ENCODE measurements at places on chromosomes 2 and 18.

DNA sequence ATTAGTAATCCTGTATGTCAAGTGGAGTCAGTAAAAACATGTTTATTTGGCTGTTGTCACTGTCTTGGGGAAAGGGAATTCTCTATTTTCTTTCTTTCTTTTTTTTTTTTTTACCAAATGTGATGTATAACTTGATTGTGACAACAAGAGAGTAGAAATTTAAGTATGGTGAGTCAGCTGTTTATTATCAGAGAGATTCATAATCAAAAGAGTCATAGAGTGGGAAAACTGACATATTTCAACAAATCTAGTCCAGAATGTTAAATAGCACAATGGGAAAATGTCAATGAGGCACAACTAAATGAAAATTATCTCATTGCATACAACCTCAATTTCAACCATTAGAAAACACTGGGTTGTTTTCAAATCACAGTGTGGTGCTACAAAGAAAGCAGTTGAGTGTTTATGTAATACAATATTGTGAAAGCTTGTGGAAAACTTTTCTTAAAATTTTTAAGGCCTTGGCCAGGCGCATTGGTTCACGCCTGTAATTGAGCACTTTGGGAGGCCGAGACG, 111.9 kb upstream of the DTNA start:
- no peak for DNase-seq

DNA sequence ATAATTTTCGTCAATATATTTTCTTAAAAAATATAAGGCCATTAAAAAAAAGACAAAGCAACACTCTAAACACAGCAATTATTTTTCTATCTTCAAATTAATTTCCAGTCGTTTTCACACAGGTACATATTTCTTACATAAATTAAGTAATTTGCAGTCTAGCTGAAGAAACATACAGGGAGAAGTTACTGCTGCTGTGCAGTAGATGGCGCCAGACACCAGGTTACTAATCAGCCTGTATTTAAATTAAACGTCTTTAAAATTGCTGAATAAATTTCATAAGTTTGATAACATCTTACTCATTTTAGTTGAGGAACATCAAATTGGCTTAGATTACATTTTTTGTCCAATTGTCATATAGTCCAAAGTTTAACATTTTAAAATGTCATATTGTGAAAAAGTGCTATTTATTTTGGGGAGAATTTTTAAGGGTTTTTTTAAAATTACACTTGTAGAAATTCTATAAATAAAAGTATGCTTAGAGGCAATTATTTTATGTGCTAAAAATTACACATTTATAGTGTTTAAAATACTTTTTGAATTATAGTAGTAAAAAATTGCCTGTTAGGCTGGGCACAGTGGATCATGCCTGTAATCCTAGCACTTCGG, 88.4 kb downstream of the PMAIP1 start:
- peak; percentile 28 for DNase-seq

- no peak for DNase-seq
These were observed 86.3 kb upstream of the NPAS2 start for GRCh38 chr2:100733391-100734187.

DNA sequence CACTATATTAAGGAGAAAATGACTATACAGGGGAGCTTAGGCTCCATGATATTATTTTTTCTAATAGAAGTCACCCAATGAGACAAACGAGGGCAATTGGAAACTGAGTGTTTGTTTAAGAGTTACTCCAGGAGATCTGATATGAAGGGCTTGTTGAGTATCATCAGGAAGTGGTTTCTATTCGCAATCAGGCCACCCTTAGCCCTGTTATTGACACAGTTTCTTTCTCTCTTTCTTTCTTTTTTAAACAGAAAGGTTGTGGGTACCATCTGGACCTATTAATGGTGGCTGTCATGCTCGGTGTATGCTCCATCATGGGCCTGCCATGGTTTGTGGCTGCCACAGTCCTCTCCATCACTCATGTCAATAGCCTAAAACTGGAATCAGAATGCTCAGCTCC, 117.3 kb downstream of the DPP4 start:
- no peak for DNase-seq

- no peak for DNase-seq
These were observed 83.5 kb downstream of the IRS1 start for GRCh38 chr2:226716126-226716525.

GRCh38 chr18:48190994-48191393, 218.2 kb downstream of the ZBTB7C start:
- peak; percentile 48 for DNase-seq

DNA sequence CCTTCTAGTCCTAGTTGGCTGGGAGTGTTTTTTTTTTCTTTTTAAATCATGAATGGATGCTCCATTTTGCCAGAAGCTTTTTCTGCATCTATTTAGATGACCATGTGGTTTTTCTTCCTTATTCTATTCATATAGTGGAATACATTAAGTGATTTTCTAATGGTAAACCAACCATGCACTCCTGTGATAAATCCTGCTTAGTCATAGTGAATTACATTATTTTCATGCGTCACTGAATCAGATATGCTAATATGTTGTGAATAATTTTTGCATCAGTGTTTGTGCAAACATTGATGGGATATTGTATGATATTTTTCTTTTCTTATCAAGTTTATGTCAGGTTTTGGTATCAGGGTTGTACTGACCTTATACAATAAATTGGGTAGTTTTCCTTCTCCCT, 229.3 kb upstream of the REV1 start:
- DNase-seq: no peak

DNA sequence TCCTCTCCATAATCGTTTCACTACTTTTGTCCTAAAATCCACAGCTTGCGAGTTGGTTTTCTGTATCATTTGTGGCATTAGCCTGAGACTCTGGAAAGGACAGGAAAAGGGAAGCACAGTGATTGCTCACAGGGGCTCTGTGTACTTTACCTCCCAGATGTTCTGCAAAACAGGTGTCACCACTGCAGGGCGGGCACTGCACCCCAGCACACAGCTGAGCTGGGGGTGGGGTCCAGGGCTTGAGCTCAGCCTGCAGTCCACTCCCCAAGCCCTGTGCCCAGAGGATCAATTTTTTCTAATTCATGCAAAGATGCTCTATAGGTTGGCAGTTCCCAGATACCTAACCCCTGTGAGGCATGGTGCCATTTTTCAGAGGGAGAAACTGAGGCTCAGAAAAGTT, 119.4 kb upstream of the GLI2 start:
- DNase-seq: no peak

GRCh38 chr2:199228887-199229819, 228.6 kb downstream of the SATB2 start:
- DNase-seq: no peak

DNA sequence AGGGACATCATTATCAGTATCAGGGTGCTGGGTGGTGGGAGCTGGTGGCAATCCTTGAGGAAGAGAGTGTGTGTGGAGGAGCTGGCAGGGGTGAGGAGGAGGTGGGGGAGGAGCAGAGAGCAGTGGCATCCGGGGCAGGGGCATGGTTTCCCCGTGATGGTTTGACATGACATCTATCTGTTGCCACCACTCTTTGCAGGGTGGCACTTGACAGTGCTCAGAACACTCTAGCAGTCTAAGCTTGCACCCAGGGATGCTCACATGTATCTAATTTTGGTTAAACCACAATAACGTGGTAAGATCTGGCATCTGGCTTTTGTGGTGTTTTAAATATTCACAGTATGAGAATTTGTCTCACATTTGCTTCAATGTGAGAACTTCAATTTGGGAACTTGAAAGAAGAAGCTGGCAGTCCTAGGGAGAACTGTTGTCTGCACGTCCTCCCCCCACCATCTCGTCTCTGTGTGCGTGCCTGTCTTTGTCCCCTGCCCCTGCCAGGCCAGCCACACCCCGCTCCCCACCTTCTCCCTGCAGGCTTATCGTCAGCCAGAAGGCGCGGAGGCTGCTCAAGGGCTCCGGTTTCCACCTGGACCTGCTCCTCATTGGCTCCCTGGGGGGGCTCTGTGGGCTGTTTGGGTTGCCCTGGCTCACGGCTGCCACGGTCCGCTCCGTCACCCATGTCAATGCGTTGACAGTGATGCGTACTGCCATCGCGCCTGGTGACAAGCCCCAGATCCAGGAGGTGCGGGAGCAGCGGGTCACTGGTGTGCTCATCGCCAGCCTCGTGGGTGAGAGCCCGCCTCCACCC, 11.7 kb downstream of the SLC4A3 start:
- DNase-seq: no peak

GRCh38 chr2:175312137-175312536, 130.6 kb upstream of the ATP5MC3 start:
- no peak for DNase-seq

DNA sequence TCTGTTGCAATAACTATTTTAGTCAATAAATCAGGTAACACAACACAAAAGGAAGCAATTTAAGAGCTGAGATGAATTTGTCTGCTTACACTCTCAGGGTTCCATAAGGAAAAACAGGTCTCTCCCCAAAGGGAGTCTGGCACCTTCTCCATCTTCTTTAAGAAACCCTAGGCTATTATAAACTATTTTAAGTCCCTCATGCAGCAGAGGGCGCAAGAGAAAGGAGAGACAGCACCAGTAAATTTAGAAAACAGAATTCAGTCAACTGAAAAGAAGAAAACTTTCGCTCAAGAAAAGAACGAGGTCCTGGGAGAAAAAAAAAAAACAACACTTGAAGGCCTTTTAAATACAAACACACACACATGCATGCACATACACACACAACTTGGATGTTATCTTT, 19.1 kb downstream of the SULT1C4 start:
- DNase-seq: no peak

- no peak for DNase-seq
These were observed 116.5 kb upstream of the NEDD4L start for GRCh38 chr18:57927511-57927910.

GRCh38 chr2:119463990-119464389, 32.3 kb downstream of the TMEM37 start:
- DNase-seq: no peak

GRCh38 chr18:51133580-51134160, 63.8 kb downstream of the MEX3C start:
- DNase-seq: no peak

GRCh38 chr2:196376984-196377877, 205.9 kb upstream of the STK17B start:
- no peak for DNase-seq

DNA sequence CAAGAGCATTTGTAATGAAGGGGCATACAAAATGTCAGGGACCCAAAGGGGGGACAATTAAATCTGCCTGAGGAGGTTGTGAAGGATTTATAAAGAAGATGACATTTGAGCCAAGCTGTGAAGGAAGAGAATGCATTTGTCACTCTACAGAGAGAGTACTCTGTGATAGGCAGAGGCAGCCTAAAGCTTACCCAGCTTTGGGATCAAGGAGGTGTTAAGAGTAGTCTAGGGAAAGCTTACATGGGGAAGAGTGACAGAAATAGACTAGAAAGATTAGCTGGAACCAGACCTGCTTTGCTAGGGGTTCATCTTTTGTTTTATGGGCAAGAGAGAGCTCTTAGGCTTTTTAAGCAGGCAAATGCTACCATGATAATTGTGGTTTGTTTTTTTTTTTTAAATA, 169.1 kb upstream of the CYP26B1 start:
- DNase-seq: no peak

DNA sequence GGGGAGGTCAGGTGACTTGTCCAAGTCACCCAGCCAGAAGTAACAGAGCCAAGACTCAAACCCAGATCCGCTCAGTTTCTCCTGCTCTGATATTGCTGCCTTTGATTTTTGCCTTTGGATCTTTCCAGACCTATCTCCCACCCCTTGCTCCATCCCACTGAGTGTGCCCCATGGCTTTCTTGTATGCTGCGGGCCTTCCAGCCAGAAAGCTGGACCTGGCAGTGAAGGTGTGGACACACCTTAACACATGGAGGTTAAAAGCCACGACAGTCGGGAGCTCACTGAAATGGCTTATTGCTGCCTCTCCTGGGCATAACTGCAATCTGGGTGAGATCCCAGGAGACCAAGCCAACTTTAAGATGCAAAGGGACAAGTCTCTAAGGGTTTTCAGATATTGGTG, 86.7 kb downstream of the LONRF2 start:
- DNase-seq: no peak

- DNase-seq: no peak
These were observed 393.5 kb downstream of the ERBB4 start for GRCh38 chr2:212145121-212145520.

- DNase-seq: no peak
These were observed 116.3 kb downstream of the SEPTIN10 start for GRCh38 chr2:109497463-109497862.

GRCh38 chr2:182744490-182744889, 28.4 kb downstream of the DNAJC10 start:
- no peak for DNase-seq

GRCh38 chr2:216149741-216150140, 40.6 kb downstream of the XRCC5 start:
- no peak for DNase-seq

DNA sequence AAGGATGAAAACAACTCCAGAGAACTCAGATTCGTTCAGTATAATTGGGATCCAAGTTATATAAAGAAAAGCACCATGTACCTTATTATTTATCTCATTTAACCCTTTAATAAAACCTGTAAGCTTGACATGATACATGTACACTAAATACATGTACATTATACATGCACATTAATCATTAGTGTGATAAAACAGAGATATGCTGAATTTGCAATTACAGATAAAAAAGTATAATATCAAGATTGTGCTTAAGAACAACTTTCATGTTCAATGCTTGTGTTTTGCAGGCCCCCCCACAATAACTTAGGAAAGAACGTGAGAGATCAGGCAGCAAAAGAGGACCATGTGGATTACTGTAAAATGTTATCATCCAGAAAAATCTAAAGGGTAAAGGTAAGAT, 385.4 kb upstream of the GYPC start:
- no peak for DNase-seq

GRCh38 chr2:238586931-238587775, 160.4 kb downstream of the ASB1 start:
- DNase-seq: peak; percentile 12

- DNase-seq: no peak
These were observed 206.3 kb downstream of the LTBP1 start for GRCh38 chr2:33153008-33153407.

- DNase-seq: no peak
These were observed 7.4 kb upstream of the MOB1A start for GRCh38 chr2:74186038-74186437.

DNA sequence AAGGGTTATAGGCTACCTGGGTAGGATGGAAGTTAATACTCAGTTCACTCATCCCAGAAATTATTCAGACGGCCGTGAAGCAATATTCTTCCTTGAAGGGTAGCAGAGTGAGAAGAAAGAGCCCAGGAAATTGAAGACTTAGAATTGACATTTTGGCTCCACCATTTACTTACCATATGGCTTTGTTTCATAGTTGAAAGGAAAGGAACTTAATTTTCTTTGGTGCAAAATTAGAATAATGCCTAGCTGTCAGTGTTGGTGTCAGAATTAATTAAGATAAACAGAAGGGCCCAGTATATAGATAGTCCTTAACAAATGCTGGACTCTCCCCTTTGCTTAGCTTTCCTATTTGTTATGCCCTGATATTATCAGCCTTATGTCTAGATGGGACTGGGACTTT, 263.2 kb downstream of the KCNJ3 start:
- no peak for DNase-seq

DNA sequence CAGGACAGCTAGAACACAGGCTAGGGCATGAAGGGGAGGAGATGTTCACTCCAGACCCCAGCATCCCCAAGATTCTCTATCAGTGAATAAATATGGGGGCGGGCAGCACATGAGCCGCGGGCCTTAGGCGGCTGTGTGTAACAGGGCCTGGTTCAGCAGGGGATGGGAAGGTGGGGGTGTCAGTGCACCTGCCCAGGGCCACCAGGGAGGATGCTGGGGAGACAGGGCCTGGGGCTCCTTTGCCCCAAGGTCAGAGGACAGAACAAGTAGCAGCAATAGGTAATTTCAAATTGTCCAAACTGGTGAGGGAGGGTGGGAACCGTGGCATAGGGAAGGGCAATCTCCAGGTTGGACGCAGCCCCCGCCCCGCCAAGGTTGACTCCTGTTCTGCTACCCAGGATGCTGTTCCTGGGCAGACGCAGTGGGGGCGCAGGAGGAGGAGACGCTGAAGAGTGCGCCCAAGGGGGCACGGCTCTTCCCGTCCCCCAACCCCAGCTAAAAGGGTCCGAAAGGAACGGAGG, 16.2 kb downstream of the CYP26B1 start:
- no peak for DNase-seq
